ENCODE measurements at places on chromosomes 11 and 22.

- no peak for DNase-seq
Measured at GRCh38 chr11:17873586-17873985, 139.0 kb downstream of the KCNC1 start.

- DNase-seq, result no peak
Measured at GRCh38 chr11:80118073-80118472, 677.2 kb upstream of the TENM4 start.

- peak; percentile 49 for DNase-seq
Measured at GRCh38 chr11:102886999-102887398, 12.2 kb upstream of the MMP12 start.

DNA sequence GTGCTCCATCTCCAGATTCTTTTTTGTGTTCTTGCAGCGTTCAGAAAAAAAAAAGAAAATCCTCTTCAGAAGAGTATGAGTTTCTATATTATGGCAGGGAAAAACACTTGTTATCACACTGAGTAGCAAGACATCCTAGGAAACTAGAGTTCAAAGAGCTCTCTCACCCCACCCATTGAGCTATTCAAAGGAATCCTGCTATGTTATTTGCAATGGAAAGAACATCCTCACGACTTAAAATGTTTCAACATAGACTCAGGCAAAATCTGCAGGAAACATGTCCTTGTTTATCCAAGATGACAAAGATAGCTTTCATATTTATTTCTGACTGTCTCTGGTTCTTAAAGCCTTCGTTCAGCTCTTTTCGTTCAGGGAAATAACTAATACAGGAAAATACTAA is 331.6 kb upstream of the ANO5 start:
- DNase-seq, result no peak

- no peak for DNase-seq
Measured at GRCh38 chr11:80307676-80308075, 866.8 kb upstream of the TENM4 start.

DNA sequence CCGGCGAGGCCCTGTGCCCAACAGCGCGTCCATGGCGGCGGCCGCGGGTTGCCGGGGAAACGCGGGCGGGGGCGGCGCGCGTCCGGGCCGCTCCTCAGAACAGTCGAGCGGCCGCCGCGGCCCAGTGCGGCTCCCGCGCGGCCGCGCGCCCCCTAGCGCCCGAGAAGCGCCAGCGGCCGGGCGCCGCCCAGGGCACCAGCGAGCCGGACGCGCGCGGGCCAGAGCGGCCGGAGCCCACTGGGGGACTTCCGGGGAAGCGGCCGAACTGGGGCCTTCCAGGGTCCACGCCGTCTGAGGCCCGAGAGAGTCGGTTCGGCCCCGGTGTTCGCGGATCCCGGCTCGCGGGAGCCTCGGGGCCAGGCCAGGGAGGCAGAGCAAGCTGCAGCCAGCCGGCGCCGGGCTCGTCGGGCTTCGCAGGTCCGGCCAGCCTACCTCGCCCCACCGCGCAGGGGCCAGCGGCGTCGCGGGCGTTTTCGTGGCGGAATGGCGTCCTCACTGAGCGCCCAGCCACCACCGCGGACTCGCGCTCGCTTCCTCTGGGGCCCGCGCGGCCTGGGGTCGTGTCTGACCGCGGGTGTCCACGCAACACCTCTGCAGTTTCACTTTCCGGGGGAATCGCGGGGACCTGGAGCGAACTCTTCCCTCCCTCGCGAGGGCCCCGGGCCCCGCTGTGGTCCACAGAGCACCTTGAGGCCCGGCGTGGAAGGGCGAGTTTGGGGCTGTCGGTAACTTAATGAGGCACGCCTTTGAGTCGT is at the start of gene DENND6B:
TSS of gene DENND6B (minus strand) at position 57 of the 755 bp plus-strand sequence. CDS start at position 33, 24 bp downstream.
- peak; percentile 89 for DNase-seq

DNA sequence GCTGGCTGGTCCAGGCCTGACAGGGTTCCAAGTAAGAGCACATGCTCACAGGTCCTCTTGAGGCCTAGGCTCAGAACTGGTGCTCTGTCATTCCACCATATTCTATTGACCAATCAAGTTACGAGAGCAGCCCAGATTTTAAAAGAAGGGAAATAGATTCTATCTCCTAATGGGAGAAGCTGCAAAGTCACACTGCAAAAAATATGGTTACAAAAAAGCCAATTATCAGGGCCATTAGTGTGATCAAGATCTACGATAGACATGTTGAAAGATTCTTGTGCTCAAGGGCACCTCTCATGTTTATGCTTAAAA is 96.1 kb downstream of the CD44 start:
- DNase-seq, result no peak

- DNase-seq, result peak; percentile 17
Measured at GRCh38 chr11:73230931-73231330, 12.8 kb downstream of the P2RY2 start.

DNA sequence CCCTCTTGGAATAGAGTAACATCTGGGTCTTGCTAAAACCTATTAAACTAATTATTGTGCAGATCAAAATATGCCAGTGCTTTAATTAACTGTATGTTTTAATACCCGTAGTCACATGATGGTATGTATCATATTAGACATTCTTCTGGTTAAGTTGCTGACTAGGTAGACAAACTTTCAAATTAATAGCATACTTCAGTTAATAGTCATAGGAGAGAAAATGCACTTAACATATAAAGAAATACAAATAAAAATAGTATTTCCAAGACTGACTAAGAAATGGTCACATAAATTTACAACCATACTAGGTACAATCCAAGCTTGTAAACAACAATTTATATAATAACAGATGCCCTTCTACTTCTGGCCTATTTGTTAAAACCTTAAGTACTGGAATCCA is 7.6 kb upstream of the EXPH5 start:
- DNase-seq, result no peak

Data from right forelimb (tissue), 1 donor.